C1 segment of cervical spinal cord (tissue), 14 donors: ENCODE measurements at places on chromosomes 2 and 18.

DNA sequence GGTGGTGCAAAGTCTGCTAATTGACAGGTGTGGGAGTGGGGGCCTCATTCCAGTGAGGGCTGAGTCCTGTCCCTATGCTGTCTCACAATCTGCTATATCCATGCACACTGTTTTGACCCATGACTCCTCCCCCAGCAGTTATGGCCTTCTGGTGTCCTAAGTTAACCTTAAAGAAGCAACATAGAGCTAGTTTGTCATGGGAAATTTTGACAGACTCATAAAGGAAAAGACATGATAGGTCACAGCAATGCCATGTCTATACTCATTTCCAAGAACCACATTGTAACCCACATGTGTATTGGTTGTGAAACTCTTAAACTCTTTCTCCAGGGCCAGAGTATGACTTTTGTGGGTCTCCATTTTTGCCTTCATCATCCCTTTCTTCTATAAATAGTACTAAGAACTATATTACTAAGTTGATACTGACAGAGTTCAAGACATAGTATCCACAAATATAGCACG, 78.2 kb upstream of the SLC1A4 start:
- DNase-seq: no peak

- peak; percentile 64 for DNase-seq
Measured at GRCh38 chr18:5238371-5238976, 41.4 kb upstream of the AKAIN1 start.

GRCh38 chr2:135882415-135882814, 6.2 kb upstream of the MCM6 start:
- DNase-seq: no peak

- no peak for DNase-seq
Measured at GRCh38 chr2:64792995-64793639, 139.4 kb upstream of the SERTAD2 start.

DNA sequence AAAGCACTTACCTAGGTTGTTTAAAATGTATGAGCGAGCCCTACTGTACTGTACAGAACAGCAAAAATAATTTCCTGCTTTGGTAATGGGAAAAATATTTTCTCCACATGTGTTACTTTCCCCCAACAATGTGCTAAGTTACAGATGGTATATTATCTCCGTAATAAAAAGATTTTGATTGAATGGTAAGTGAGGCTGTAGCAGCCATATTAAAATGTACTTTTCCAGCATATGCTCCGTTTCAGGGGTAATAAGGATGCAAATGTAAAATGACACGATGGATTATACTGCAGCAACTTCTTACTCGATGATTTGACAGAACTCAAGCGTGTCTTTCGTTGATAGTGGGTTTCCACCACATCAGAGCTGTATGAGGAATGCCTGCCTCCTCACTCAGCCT, 50.5 kb downstream of the OSBPL6 start:
- no peak for DNase-seq

DNA sequence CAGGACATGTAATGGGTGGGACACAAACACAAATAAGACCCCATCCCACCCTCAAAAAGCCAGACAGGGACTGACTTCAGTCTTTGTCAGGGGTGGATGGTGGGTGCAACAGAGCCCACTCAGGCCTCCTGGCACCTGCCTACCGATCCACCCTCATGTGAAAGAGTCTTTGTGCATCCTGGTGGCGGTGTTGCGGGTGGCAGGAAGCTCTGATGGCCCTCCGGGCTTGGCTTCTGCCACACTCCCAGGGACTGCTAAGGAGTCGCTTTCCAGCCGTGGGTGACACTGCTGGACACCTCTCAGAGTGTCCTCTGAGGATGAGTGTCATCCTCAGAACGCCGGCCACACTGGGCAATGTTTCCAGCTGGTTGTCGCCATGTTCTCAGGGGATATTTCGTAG, 92.6 kb downstream of the LDLRAD4 start:
- DNase-seq: no peak

- DNase-seq: no peak
Measured at GRCh38 chr18:74065366-74065765, 82.3 kb downstream of the FBXO15 start.

DNA sequence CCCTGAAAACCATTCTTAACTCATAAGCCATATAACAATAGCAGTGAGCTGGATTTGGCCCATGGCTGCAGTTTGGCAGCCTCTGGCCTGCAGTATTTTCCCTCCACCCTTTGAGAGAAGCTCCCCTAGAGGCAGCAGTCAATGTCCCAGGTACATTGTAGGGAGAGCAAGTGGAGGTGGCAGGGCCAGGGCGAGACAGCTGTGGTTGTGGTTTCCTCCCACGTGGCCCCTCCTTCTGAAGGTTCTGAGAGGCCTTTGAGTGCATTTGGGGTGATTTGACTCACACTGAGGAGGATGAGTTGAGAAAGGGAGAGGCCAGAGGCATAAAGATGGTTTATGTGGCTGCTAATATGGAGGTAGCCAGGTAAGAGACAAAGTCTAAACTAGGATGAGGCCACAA, 45.5 kb upstream of the LDAH start:
- DNase-seq: no peak

- DNase-seq: peak; percentile 33
Measured at GRCh38 chr2:73053316-73054114, 18.0 kb downstream of the SFXN5 start.

DNA sequence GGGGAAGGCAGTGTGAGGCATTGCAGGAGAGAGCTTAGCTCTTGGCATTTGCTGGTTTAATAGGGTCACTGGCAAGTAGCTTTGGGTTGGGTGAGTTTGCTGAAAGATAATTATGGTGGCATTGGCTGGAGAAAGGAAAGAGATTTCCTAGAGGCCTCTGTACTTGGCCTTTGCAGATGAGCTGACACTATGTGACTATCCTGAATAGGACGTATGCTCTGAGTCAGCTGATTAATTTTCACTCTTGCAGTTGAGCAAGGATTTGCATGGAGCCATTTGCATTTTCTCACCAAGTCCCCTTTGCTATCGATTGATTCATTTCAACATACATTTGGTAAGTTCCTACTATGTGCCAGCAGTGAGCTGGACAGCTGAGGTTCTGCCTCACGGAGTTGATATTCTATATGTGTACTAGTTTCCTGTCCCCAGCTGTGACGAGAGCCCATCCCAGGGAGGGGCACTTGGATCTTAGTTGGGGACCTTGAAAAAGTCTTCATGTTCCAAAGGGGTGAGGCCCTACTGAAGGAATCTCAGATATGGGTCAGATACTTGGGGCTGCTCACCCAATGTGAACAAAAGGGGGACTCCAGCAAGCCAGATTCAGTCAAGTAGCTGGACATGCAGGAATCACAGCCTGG, 245.7 kb downstream of the LOXHD1 start:
- no peak for DNase-seq

- DNase-seq: peak; percentile 18
Measured at GRCh38 chr2:240149943-240150784, 9.7 kb upstream of the OTOS start.
